ENCODE measurements at places on chromosomes 5 and 9.

DNA sequence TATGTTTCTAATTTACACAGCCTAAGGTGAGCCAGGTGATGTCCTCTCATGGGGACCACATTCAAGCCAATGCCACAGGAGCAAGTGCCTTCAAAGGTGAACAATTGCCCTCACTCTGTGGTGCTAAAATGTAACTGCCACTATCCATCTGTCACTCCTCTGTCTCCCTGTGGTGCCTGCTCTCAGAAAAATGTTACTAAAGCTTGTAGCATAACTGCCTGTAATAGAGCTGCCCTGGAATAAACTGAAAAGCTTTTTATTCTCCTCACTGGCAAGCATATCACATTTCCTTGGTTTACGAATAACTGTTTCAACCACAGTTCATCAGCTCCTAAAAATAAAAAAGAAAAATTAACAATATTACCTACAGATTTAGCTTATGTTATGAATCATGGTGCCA is 142.4 kb downstream of the ST8SIA4 start:
- no peak for DNase-seq

GRCh38 chr5:148967783-148968182 is 95.1 kb downstream of the SH3TC2 start:
- DNase-seq, result no peak

GRCh38 chr5:1545805-1546355 is 22.1 kb upstream of the LPCAT1 start:
- DNase-seq, result no peak

DNA sequence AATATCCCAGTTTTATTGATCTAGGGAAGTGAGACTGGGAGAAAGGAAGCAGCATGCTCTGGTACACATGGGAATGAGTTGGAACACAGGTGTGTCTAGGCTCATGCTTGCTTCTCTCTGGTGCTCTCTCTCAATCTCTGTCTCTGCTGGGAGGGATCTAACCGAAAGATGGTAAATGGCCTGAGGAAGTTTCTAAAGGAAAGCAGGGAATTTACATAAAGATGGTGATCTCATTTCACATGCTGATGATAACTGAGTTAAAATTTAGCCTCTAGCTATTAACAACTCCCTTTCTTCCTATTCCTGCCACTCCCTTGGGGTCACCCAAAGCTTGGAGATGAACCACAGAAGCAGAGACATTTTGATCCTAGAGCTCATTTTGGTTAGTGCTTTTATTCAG is 436.2 kb downstream of the SH3GL2 start:
- no peak for DNase-seq

DNA sequence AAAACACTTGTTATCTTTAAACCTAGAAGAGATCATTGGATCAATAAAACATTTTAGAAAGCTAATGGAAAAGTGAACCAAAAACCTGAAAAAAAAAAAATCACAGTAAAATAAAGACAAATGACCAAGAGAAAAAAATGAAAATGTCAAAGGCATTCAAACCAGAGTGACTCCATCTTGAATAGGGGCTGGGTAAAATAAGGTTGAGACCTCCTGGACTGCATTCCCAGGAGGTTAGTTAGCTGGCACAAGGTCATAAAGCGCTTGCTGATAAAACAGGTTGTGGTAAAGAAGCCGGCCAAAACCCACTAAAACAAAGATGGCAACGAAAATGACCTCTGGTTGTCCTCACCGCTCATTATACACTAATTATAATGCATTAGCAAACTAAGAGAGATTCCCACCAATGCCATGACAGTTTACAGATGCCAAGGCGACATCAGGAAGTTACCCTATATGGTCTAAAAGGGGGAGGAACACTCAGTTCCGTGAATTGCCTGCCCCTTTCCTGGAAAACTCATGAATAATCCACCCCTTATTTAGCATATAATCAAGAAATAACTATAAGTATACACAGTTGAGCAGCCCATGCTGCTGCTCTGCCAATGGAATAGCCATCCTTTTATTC is 116.7 kb upstream of the NEK6 start:
- no peak for DNase-seq

DNA sequence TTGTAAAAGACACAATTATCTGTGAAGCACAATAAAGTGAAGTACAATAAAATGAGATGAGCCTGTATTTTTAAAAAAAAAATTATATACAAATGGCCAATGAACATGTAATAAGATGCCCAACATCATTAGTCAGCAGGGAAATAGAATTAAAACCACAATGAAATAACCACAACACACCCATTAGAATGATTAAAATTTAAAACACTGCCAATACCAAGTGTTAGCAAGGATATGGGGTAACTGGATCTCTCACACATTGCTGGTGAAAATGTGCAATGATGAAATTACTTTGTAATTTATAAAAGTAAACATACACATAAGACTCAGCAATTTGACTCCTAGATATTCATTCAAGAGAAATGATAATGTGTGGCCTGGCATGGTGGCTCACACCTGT is 62.8 kb downstream of the SHOC1 start:
- no peak for DNase-seq

DNA sequence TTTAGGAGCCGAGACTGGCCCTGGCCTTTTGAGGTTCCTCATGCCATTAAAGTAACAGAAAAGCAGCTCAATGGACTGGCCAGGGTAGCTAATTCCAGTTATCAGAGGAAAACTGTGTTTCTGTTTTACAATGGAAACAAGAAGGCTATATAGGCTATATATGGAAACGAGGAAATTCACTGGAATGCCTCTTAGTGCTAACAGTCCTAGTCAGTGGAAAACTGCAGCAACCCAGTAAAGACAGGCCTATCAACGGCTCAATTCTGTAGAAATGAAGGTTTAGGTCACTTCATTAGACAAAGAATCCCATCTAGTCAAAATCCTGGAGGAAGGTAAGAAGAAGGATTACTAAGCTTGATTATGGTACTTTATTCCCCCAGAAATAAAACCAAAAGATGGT is 3.2 kb upstream of the TICAM2 start:
- no peak for DNase-seq

Measured in Kasumi-1 (cell line).